ENCODE measurements at places on chromosomes 6 and 20.

DNA sequence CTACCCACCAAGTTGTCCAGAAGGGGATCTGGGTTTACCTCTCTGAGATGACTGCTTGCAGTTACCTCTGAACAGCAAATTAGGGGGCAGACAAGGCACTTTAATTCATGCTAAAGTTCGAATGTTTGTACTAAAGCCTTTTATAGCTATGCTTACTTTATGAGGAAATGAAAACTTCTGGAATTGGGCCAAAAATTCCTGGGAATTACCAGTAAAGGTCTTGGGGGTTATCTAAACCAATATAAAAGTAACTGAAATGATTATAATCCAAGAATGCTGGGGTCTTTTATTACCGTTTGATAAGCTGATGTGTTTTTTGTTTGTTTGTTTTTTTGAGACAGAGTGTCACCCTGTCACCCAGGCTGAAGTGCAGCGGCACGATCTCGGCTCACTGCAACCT, 7.9 kb upstream of the LZTS3 start:
- no peak for DNase-seq

DNA sequence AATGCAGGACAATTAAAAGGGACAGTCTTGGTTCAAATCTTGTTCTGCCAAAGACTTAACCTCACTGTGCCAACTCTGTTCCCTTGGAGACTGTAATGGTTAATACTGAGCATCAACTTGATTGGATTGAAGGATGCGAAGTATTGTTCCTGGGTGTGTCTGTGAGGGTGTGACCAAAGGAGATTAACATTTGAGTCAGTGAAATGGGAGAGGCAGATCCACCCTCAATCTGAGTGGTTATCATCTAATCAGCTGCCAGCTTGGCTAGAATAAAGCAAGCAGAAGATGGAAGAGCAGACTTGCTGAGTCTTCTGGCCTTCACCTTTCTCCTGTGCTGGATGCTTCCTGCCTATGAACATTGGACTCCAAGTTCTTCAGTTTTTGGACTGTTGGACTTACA, 474.4 kb downstream of the CD83 start:
- DNase-seq: no peak

GRCh38 chr6:72972579-72972978, 252.7 kb downstream of the KHDC1L start:
- DNase-seq: no peak

DNA sequence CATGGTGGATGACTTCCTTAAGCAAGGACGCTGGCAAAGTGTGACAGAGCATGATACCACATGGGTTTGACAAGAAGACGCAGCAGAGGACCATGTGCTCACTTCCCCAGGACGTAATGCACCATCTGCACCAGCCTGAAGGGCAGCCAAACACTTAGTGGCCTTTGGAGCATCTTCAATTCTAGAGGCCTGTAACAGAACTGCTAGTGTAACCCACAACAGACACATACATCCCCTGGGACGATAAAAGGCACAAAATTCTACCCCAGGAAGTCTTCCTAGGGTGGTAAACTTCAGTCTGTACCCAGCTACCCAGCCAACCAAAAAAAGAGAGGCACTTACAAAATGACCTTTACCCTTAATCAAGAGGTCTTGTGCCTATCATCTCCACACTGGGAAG, 9.2 kb upstream of the CPNE1 start:
- no peak for DNase-seq

GRCh38 chr20:37198932-37199660, 19.7 kb upstream of the MROH8 start:
- no peak for DNase-seq

DNA sequence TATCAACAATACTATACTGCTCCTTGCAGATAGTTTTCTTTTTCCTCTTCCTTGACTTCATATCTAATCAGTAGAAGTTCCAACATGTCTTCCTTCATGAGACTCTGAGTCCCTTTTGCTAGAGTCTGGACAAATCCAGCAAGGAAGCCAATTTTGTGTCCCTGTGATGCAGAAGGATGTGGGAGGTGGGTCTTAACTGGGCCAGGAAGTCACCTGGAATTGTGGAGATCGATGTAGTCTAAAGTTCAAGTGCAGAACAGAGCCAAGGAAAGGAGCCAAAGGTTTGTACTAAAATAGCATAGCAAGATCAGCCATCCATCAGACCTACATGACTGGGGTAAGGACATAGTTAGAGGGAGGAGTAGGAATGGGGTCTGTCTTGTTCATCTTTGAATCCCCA, 37.6 kb downstream of the SPTLC3 start:
- no peak for DNase-seq

DNA sequence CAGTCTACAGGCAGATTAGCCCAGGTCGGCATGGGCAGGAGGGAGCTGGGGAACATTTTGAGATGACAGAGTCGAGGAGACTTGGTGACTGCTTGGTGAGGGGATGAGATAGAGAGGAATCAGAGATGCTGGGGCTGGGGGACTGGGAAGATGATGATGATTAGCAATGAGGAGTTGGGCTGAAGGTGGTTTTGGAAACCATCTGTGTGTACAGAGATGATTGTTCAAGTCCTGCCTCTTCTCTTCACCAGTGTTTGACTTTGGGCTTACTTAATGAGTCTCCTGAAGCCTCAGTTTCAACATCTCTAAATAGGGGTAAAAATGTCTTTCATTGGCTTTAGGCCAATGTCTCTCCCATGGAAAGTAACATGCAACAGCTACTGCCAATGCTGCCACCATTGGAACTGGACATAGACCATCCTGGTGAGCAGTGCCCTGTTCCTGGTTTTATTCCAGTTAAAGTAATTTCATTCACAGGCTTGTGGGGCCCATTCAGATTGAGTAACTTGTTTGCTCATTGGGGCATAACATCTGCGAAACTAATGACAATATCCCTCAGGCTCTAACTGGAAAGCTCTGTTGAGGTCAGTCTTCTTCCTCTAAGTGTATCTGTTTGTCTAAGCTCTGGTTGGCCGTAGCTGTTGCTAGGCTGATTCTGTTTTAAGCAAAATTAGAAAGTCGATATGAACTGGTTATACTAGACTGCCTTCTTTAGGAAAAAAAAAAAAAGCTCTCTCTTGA, 99.1 kb downstream of the ARMC2 start:
- no peak for DNase-seq

GRCh38 chr20:60570481-60571277, 612.5 kb downstream of the CDH26 start:
- DNase-seq: no peak

GRCh38 chr6:22828179-22829062, 259.1 kb downstream of the HDGFL1 start:
- no peak for DNase-seq

DNA sequence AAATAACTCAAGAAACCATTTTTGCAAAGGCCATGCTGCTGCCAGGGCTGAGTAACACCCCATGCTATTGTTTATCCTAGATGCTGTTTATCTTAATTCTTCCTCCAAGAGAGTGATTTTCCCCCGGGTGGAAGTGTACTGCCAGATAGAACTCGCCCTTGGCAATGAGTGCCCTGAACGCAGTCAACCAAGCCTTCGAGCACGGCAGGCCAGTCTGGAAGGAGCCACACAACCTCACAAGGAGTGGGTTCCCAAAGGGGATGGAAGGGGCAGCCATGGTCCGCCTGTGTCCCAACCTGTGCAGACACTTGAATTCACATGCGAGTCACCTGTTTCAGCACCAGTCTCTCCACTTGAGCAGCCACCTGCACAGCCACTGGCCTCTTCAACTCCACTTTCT, 31.9 kb downstream of the PNPLA1 start:
- no peak for DNase-seq

GRCh38 chr6:30542404-30542725, 13.9 kb downstream of the GNL1 start:
- no peak for DNase-seq

GRCh38 chr6:7728855-7729590, 3.1 kb downstream of the BMP6 start:
- no peak for DNase-seq

DNA sequence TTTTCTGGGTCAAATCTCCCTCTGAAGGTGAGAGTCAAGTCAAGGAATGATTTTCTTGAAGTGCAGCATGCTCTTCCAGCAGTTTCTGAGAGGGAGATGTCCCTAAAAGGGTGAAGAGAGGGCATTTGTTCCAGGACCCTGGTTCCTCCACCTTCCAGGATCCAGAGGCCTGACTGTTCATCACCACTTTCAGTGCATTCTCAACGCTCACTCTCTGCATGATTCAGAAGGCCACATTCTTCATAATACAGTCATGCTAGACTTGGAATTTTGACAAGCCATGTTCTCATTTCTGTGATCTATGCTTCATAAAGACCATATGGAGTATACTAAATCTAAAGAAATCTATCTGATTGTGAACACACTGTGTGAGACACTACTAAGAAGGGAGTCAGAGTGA, 85.1 kb downstream of the PDE7B start:
- no peak for DNase-seq

- DNase-seq: no peak
These were observed at the start of gene RREB1 for GRCh38 chr6:7107578-7108195. TSS of gene RREB1 (plus strand) at chr6:7107961. CDS start at chr6:7181912, 73,951 bp downstream.

DNA sequence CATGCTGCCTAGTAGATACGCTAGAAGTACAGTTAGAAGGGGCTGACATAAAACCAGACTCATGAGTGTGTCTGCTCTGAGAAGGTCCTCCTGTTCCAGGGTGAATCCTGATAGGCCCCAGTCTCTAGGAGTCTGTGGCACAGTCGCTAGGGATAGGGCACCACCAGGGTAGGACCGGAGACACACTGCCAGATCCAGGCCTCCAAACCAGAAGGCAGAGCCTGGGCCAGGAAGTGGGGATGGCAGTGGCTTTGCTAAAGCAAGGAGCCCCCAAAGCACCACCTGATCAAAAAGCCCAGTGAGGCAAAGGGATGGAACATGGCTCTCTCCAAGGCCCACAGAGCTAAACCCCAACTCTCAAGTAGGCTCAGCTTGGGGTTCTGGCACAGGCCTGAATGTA, 21.6 kb downstream of the MDGA1 start:
- no peak for DNase-seq

DNA sequence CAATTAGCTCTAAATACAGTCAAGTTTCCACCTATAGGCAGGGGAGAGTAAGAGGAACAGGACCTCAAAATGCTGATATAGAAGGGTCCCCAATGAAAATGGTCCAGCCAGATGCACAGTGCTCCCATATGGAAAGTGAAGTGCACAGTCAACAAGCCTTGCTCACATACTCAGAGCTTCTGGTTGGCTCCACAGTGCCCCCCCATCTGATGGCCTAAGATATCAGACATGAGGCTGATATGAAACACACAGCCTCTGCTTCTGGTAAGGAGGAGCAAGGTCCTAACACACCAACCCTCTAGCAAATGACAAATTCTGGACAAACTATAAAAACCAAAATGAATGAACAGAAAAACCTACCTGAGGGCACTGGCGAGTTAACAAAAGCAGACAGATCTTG, 111.4 kb upstream of the EMILIN3 start:
- no peak for DNase-seq

- DNase-seq: no peak
These were observed 92.4 kb downstream of the NCR2 start for GRCh38 chr6:41427642-41428335.

DNA sequence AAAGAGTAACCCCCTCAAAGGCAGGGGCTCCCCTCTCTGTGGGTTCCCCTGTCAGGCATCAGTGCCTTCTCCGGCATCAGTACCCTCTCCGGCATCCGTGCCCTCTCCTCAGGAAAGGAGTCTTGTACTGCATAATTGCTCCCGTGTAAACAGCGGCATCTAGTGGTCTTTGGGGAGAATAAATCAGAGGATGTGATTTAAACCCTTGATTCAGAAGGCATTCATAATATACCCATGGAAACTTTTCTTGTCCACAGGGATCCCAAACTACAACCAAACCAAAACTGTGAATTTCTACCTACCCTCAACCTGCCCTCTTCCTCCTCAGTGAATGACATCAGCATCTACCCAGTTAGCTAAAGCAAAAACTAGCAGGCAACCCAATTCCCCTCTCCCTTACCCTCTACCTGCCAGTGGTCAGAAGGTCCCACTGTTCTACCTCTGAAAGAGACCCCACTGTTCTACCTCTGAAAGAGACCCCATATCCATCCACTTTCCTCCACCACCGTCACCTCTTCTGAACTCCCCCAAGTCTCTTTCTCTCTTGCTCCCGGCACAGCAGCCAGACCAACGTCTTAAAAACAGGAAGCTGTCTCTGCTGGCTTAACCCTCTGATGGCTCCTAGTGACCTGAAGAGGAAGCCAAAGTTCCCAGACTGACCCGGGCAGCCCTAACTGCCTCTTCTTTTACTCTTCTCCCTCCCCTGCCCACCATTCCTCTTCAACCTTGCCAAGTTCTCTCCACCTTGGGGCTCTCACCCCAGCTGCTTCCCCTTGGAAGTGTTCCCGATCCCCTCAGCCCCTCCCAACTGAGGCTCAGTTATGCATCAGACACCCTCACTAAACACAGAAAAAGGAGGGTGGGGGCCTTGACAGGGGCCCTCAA, 27.2 kb downstream of the UBE2V1 start:
- DNase-seq: peak; percentile 12

DNA sequence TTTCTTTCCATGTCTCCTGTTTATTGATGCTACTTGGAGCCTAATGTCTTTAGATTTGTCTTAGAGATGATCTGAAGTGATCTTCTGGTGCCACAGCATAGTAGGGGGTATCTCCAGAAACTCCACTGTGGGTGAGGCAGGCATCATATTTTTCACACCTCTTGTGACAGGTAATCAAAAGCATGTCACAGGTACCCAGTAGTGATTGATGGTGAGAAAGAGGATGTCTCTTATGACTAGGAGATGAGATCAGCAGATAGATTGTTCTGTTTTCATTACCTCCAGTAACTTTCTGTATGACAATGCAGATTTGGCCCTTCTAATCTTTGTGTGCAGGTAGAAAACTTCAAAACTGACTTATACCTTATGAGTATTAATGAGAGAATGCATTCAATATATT, 13.5 kb downstream of the NCOA7 start:
- no peak for DNase-seq

DNA sequence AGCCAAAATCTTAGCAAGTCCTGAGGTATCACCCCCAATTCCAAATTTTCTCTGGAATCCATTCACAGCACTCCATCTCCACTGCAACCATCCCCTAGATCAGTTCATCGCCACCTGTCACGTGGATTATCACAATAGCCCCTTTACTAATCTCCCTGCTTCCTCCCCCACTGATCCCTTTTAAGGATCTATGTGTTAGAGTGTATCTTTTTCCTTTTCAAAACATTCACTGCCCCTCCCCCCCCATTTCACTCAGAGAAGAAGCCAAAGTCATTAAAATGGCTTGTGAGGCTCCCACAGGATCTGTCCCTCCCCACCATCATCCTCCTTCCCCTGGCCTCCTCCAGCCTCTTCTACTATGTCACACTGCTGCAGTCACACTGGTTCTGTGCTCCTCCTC, 18.4 kb upstream of the SPAG4 start:
- DNase-seq: no peak

DNA sequence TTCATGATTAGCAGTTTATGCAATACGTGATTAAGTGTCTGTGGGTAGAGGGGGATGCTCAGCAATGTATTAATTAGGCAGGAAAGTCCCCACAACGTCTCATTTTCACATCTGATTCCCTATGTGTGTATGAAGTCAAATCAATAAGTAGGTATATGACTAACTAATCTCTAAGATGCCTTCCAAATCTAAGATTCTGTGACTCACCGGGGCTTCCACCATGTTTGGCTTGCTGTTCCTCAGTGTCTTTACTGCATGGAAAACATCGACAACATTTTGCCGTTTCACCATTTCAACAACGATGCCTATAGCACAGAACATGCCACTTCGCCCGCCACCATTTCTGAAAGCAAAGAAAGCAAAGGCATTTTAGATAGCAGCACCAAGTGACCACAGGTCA, 72.0 kb upstream of the THEMIS start:
- DNase-seq: no peak
